ENCODE measurements at places on chromosomes 5 and 9.

GRCh38 chr5:173319646-173320045 is 8.6 kb downstream of the STC2 start:
- no peak for DNase-seq

- DNase-seq = peak; percentile 86
Measured at GRCh38 chr5:54700986-54701578, 183.5 kb downstream of the SNX18 start.

GRCh38 chr5:117539692-117540091 is 965.1 kb upstream of the SEMA6A start:
- no peak for DNase-seq

DNA sequence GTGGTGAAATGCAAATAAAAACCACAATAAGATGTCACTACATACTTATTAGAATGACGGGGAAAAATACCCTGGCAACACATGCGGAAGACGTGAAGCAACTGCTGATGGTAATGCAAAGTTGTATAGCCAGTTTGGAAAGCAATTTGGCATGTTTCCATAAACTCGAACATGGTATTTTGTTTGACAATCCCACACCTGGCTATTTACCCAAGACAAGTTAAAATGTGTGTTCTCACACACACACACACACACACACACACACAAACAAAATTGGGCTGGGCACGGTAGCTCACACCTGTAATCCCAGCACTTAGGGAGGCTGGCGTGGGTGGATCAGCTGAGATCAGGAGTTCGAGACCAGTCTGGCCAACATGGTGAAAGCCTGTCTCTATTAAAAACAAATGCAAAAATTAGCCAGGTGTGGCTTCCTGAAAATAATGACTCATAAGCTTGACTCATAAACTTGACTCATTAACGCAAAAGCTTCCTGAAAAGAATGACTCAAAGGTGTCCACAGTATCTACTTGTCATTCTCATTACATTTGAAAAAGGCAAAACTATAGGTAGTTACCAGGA is 456.5 kb downstream of the CDH18 start:
- no peak for DNase-seq

GRCh38 chr9:83967073-83967472 is 12.9 kb downstream of the HNRNPK start:
- DNase-seq = no peak

Data from AG20443 (cell line).